ENCODE measurements at places on chromosomes 16 and 17. TPM values are rescaled to one million over a fixed set of nuclear protein-coding genes. Genes with fewer than 3 reads are reported as not detected.

DNA sequence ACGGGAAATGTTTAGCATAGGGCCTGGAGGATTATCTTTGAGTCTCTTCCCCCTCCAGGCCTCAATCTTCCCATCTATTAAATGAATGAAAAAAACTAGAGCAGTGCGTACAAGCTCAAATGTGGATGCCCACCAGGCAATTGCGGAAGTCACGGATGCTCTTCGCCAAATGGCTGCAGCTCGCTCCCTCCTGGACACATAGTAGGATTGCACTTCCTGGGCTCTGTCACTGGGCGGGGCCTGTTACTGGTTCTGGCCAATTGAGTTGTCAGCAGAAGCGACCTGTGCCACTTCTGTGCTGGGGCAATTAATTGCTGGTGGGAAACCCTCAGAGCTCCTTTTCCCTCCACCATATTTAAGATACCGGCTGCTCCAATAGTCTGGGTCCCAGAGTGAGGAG, 168.2 kb upstream of the IRX6 start:
- no peak for DNase-seq

DNA sequence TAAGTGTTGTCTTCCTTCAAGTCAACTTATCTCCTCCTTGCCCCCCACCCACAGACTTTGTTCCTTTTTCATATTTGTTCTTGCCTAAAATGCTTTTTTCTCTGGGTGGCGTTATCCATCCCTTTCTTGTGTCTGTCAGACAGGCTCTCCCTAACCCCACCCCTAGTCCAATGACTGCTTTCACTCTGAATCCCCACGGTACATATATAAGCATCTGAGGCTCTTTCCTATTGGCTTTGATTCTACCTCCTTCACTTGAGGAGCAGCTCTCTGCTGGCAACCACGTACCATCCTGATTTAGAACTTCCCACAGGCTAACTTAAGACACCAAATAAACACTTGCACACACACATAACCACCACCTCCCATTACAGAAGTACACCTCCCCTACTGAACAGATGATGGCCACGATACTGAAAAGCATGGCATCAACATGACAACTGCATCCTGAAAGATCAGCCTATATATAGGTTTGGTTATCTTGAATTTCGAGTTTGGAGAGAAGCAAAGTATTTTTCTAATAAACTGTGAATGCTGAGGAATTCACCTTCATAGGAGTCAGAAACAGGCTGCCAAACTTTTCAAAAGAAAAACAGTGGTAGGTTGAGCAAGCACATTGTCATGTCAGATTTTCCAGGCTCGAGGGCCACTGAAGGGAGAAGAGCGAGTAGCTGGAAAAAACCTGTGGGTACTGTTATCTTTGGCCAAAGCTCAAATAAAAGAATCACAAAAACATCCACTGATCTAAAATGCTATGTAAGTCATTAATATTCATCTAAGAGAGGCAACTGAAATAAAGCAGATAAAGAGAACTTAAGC, 24.3 kb downstream of the STAT3 start:
- DNase-seq: peak; percentile 29

Gene OR3A1
- not detected for total RNA-seq

- DNase-seq: no peak
These were observed 743 bp downstream of the SHCBP1 start for GRCh38 chr16:46620266-46621005.

DNA sequence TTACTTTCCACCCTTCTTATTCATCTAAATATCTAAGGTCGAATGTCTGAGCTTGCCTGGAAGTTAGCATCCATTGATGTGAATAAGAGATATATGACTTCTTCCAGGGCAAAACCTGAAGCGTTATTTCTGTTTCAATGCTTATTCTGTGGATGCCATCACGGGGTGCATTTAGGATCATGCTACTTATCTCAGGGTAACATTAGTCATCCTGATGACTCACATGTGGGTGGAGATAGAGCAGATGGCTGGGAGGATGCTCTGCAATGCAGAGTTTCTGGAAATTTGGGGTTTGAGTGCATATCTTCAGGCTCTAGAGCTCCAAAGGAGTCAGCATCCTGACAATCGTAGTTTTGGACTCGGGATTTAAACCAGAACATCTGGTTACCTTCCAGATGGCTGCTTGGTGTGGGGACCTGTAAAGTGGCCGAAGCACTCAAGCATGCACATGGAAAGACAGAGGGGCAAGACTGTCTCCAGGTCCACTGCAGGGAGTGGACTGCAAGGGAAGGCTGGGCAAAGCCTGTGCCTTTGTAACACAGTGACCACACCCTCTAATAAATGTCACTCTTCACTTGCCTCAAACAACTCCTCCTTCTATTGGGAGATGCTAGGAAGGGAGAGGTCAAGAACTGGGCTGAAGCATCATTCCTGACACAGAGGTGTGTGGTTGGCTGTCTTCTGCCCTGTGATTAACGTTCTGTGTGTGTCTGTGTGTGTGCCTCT, 175.2 kb upstream of the SALL1 start:
- no peak for DNase-seq

Measured in lung microvascular endothelial cell (primary cell).